ENCODE measurements at places on chromosomes 12 and 14. TPM values are rescaled to one million over a fixed set of nuclear protein-coding genes. Genes with fewer than 3 reads are reported as not detected.

Gene TMEM132C
- 1.1 TPM for total RNA-seq

Gene GDF3
- not detected for total RNA-seq

Gene KRT72
- not detected for total RNA-seq

Gene KLHDC1
- total RNA-seq = 5.2 TPM

Gene MYO1H
- not detected for total RNA-seq

GRCh38 chr14:72499746-72500145 lies 394.2 kb downstream of the DPF3 start:
- DNase-seq = no peak
- no peak overlapping the region for H3K27ac ChIP-seq
- no peaks in the 10 kb centered on the region for H3K36me3 ChIP-seq
- H3K27me3 ChIP-seq = no peaks in the 10 kb centered on the region
- no peaks in the 10 kb centered on the region for H3K4me1 ChIP-seq

- peaks cover 19% of the 10 kb centered on the region for H3K4me1 ChIP-seq
- H3K27me3 ChIP-seq = no peaks in the 10 kb centered on the region
- H3K36me3 ChIP-seq = no peaks in the 10 kb centered on the region
Observed at GRCh38 chr12:29566441-29566840, 69.0 kb upstream of the OVCH1 start.

DNA sequence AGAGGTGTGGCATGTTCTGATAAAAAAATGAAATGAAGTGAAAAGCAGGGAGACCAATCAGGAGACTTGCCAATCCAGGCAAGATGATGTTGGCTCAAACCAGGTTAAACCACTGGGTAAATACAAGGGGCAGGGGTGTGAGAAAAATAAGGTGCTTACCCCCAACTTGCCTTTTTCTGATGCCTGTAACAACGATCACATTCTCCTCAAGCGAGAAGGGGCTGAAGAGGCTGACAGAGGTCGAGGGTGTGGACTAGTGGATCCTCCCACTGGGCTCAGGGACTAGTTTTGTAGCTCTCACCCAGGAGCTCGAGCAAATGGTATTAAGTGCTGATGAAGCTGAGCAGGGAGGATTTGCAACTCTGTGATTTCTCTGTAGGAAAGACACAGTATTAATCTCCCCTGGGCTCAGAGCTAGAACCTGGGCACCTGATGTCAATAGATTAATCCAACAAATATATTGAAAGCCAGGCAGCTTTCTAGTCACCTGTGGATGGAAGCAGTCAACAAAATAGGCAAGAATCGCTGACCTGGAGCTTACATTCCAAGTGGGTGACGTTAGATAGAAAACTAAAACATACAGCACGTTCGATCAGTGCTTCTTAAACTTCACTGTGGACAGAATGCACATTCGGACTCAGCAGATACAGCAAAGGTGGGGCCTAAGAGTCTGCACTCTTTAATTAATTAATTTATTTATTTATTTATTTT lies 15.2 kb upstream of the EAPP start:
- DNase-seq = no peak
- H3K4me3 ChIP-seq = no peak overlapping the region
- H3K4me1 ChIP-seq = peaks cover 11% of the 10 kb centered on the region
- H3K36me3 ChIP-seq = no peaks in the 10 kb centered on the region
- H3K27me3 ChIP-seq = no peaks in the 10 kb centered on the region

DNA sequence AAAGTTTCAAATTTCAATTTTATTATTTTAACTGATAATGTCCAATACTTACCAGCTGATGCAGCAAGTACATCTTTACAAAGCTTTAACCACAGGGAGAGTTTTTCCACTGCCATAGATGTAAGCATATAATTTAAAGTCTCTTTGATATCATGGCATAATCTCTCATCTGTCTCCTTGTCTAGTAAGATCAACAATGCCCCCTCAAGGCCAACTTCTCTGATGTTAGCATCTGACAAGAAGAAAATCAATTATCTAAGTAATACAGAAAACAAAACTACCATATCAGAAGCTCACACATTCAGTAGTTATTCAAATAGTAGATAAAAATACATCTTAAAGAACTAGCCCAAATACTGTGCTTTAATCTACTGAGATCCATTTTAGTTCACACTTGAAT lies 94.2 kb downstream of the HEATR5A start:
- H3K36me3 ChIP-seq = peaks cover 15% of the 10 kb centered on the region
- DNase-seq = no peak
- no peaks in the 10 kb centered on the region for H3K4me1 ChIP-seq
- H3K27ac ChIP-seq = no peak overlapping the region
- H3K27me3 ChIP-seq = no peaks in the 10 kb centered on the region

Measured in upper lobe of left lung (tissue), 6 donors.